NCI-H2029 (cell line): ENCODE measurements at places on chromosomes 16 and 17.

- DNase-seq: peak; percentile 78
These were observed 12.4 kb upstream of the SRCIN1 start for GRCh38 chr17:38617967-38618760.

- DNase-seq: no peak
These were observed 686 bp downstream of the SRCAP start for GRCh38 chr16:30699615-30700099.

DNA sequence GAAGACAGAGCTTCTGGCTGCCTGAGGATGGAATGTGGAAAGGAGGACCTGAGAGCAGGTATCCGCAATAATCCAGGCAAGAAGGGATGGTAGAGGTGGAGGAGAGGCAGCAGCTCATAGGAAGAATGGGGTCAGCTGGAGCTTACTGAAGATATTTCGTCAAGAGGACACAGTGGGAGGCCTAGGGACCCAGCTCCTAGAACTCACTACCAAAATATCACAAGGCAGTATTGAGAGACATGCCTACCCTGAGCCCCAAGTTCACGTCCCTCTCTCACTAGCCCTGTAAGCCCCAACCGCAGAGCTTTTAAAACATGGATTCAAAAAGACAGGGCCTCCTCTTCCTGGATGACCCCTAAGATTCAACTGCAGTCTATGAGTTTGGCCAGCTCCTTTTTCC, 14.2 kb upstream of the CCL8 start:
- no peak for DNase-seq

DNA sequence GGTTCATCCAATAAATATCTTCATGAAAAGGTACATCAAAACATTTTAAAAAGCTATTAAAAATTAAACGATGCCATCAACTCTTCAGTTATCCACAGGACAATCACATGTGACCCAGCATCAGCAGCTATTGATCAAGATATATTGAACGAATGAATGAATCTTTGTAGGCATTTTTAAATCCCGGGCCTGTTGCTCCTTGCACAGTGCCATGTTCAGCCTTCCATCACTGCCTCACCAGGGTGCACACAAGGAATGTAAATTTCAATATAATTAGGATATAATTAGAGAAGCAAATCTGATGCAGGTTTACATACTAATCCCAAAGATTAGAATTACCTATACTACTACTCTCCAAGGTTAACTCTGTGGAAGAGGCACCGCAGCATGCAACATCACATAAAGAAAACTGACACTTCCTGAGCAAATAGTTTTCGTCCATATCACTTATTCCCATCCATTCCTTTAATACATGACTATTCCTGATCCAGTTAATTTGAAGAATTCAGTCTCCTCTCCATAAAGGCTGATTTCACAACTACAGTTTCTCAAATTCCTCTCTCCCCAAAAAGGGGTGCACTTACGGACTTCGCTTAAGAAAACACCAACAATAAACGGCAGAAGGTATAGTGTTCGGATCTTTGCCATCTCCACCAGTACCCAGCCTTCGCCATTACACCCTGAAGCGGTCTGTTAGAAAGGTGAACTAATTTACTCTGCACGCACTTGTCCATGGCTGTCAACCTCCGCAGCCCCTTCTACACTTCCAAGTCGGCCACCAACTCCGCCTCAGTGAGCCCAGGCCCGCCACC, 938 bp downstream of the NCOR1 start:
- DNase-seq: no peak

DNA sequence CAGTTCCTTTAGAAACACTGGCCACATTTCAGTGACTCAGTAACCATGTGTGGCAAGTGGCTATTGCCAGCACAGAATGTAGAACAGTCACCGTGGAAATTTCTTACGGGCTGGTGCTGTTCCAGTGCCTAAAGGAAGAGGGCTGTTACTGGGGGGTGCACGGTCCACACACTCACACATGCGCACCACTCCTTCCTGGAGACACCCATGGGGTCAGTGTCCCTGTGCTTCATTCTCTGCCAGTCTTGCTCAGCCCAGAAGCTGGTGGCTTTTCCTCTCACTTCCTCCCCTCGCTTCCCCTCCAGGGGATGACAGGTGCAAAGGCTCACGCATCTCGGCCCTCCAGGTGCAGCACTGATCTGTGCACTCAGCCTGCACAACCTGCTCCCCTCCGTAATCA, 115.6 kb downstream of the CCDC182 start:
- DNase-seq: no peak

- peak; percentile 37 for DNase-seq
These were observed 38.3 kb upstream of the HAPSTR1 start for GRCh38 chr16:9053006-9053601.

DNA sequence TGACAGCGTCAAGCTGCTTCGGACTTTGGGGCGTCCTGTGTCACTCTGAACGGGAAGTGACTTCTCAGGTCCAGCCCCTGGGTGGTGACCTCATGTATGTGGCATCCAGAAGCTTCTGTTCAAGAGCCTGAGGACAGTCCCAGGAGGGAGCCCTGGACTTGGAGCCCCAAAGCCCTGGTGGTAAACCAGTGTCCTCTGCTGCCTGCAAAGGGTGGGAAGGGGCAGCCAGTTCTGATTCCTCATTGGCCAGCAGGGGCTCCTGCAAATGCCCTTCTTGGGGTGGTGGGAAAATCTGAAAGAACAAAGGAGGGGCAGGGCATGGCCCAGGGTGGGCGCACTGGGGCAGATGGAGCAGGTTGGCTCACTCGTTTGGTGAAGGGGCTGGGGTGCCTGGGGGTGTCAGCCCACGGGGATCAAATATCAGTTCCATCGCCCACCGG, 1.6 kb downstream of the OSGIN1 start:
- no peak for DNase-seq

- no peak for DNase-seq
These were observed 5.7 kb upstream of the KRT17 start for GRCh38 chr17:41629826-41630670.

- DNase-seq: no peak
These were observed 5.7 kb upstream of the PHAF1 start for GRCh38 chr16:67104061-67104460.

DNA sequence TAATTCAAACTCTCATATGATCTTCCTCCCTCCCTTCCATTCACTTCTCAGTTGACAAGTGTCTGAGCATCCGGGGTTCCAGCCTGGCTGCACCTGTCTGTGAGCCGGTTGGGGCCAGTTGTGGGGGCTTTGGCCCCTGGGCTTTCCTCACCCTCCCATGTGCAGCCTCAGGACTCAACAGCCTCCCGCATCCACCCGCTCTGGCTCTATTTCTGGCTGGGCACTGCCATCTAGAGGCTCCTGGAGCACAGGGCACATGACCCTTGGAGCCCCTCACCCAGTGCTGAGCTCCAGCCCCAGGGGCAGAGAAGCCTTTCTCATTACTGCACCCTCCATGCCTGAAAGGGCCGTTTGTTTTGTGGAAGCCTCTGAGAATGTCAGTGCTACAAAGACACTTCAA, 43.3 kb downstream of the HAPSTR1 start:
- DNase-seq: peak; percentile 75

- no peak for DNase-seq
These were observed 14.1 kb downstream of the CD7 start for GRCh38 chr17:82302991-82303943.

GRCh38 chr16:64478252-64478906, 643.5 kb downstream of the CDH11 start:
- no peak for DNase-seq

GRCh38 chr16:74562117-74562516, 44.8 kb downstream of the GLG1 start:
- no peak for DNase-seq

DNA sequence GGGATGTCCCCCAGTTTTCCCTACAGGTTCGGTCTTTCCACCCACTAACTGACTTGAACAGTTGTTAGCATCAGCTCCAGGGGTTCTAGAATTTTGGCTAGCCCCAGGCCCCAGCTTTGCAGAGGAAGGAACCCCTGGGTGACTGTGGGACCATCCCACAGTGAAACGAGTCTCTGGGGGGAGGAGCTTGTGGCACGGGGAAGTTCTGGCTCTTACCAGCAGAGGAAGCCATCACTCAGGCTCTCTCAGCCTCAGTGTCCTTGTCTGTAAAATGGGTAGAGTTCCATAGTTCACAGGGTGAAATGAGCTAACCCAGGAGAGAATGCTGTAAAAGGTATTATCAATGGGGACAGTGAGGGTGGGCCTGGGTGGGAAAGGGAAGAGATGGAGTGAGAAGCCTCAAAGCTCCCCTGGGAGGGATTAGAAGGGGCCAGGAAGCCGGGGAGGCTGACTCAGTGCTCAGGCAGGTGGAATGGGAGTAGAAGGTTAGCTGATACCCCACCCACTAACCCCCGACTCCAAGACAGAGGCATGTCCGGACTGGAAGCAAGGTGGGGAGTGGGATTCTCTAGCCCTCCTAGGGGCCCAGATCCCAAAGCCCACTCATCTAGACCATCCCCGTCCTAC, 30.9 kb upstream of the CDC42EP4 start:
- no peak for DNase-seq

DNA sequence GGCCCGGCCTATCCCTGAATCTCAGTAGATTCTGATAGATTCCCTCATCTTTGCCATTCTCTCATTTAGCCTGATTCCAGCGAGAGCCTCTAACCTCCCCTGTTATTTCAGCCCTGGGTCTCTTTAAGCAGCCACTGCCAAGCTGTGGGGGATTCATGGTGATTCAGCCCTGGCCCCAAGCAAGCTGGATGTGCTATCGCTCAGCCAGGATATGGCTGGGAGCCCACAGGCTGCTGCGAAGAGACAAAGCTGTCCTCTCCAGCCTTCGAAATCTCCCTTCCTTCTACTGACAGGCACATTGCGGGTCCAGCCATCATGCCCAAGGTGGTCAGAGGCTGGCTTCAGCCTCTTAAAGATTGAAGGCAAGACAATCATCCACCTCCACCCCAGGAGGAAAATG, 394.1 kb downstream of the SOX9 start:
- DNase-seq: no peak

- DNase-seq: no peak
These were observed 49.7 kb upstream of the WSCD1 start for GRCh38 chr17:6020376-6021010.

DNA sequence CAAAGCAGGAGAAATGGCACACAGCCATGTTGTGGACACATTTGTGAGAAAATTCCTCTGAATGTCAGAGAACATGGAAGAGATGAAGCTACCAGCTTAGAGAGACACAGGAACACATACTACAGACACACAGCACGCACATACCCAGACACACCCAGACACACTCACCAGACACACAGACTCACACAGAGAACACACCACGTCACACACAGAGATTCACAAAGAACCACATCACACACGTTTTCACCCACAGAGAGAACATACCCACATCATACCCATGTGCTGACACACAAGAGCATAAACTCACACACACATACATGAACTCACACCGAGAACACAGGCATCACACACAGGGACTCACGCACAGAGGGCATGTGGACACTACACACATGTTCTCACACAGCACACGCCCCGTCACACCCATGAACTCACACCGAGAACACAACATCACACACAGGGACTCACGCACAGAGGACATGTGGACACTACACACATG, 124.9 kb downstream of the METRNL start:
- no peak for DNase-seq

GRCh38 chr16:59324462-59324861, 590.3 kb upstream of the GOT2 start:
- no peak for DNase-seq

GRCh38 chr17:28737770-28738679, 5.8 kb upstream of the TRAF4 start:
- DNase-seq: no peak

DNA sequence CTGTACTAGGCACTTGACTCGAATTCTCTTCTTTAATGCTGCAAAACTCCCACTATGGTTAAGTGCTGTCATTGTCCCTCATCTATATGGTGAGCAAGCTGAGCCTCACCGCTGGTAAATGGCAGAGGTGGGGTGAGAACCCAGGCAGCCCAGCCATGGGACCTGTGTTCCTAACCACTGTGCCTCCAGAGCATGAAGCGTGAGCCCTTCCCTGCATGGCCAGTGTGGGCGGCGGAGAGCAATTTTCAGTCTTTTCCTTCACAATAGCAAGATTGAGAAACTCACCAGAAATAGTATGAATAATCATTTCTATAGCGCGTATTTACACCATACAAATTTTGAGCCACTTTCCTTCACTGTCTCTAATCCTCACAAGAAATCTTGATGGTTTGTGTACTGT, 9.2 kb downstream of the BFAR start:
- no peak for DNase-seq

- no peak for DNase-seq
These were observed 266.0 kb upstream of the SDK2 start for GRCh38 chr17:73910206-73910605.

DNA sequence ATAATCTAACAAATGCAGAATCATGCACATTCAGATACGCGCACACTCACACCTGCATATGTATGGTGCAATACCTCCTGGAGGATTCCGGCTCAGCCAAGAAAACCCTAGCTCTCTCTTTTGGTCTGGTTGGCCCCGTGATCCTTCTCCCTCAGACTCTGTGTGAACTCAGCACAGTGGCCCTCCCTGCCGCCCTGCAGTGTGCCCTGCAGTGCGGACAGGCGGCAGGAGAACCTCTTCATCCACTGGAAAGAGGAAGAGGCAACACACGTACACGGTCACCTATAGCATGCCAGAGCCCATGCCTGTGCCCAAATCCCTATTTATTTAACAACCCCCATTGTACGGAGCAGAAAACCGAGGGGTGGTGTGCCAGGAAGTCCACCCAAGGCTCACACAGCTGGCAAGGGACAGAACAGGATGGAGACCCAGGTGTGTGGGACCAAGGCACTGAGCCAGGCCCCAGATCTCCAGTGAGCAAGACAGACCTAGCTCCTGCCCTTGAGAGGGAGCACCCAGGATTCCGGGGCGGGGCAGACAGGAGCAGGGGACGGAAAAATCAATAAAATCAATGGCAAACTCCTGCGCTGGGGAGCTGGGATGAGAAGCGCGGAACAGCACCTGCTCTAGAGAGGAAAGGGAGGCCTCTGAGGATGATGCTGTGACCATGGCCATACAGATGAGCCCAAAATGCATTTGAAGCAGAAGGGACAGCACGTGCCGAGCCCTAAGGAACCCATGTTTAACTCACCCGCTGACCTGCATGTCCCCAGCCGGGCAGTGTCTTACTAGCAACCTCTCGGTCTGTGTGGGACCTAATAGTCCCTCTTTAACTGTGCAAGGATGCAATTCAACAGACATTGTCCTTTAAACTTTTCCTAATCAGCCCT, 54.7 kb upstream of the CIBAR2 start:
- DNase-seq: no peak

DNA sequence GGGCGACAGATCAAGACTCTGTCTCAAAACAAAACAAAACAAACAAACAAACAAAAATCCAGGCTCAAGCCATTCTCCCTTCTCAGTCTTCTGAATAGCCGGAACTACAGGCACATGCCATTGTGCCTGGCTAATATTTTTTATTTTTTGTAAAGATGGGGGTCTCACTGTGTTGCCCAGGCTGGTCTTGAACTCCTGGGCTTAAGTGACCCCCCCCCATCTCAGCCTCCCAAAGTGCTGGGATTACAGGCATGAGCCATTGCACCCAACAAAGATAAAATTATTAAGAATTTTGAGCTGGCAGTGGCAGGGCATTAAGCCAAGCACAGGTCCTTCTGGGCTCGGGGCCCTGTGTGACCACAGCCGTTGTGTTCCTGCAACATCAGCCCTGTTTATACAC, 69.9 kb upstream of the CBX4 start:
- no peak for DNase-seq

GRCh38 chr17:8420041-8420934, 15.4 kb upstream of the NDEL1 start:
- no peak for DNase-seq
